NCI-H460 (cell line): ENCODE measurements at places on chromosomes 3 and 15.

DNA sequence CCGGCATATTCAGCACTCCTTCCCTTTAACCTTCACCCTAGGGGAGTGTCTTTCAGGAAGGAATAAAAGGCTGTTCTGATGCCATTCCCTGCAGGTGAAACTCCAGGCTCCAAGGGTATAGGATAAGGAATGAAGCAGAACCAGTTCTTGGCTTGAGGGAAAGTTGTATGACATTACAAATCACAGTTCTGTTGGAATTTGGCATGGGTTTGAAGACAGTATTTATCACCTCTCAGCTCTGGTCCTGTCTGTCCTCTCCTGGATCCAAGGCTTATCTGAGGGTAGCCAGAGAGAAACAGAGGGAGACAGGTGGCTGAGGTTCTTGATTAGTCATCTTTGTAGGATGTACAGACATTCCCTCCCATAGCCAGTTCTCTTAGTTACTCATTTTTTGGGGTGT lies 37.1 kb downstream of the RAB11A start:
- no peak for DNase-seq

DNA sequence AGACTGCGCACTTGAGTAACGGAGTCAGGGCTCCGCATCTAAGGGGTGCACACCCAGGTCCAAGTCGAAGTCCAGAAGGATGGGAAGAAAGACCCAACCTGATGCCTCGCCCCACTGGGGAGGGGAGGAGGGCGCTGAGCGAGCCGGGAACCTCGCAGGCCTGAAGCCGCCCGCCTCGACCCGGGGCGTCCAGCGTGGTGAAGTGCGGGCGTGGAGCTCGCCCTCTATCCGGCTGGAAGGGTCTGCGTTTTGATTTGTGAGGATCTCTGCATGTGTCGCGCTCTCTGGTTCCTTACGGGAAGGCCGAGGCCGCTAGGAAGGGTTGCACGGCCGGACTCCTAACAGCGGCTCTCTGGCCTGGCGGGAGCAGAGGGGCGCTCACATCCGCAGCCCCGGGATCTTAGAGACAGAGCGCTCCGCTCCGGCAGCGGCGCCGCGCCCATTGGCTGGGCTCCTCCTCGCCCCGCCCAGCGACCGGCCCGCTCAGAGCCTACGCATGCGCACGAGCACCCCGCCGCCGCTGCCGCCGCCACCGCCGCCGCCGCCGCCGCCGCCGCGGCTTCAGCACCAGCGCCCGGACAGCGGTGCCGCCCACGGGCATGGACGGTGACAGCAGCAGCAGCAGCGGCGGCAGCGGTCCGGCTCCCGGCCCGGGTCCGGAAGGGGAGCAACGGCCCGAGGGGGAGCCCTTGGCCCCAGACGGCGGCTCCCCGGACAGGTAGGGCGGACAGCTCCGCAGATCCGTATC lies at the start of gene DISP2:
DISP2 (plus strand) TSS at position 497 of the 748 bp plus-strand sequence; CDS start at position 600, 103 bp downstream.
- DNase-seq = peak; percentile 79

DNA sequence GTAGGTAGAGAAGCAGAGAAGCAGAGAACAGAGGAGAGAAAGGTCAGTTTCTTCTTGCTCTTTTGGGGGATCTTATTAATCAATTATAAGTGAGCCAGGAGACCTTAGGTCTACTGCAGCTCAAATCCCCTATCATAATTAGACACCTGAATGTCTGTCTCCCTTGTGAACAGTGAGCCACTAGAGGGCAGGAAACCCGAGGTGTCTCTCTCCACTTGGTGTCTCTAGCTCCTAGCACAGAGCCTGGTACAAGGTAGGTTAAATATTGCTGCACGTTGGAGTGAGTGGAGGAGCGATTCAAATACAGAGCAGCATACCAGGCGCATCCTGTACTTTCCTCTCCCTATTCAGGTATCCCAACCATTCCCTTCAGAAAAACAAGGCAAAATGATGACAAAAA lies 2.0 kb upstream of the ST8SIA2 start:
- DNase-seq = peak; percentile 52

GRCh38 chr3:97971679-97972567 lies at the start of gene RIOX2:
RIOX2 (minus strand) TSS chr3:97972431; CDS start chr3:97967593, 4,838 bp downstream.
- DNase-seq = peak; percentile 30

DNA sequence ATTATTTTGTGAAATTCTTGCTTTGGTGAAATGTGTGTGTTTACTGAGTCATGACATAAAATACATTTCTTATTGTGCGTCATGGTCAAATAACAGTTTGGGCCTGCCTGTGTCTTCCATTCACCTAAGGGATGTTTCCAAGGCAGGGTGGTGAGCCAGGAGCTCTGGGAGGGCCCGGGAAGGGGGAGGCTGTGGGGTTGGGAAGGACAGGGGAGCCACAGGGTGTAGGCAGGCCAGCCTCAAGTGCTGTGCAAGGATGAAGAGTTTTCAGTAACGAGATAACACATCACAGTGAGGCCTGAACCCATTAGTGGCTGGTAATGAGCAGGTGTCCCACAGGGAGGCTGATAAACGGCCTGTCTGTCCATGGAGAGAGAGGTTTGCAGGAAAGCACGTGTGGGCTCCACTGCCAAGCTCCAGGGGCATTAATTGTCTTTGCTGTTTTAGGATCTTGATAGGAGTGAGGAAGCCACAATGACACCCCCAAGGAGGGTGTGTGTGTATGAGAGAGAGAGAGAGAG lies 35.6 kb upstream of the SEC13 start:
- DNase-seq = no peak

DNA sequence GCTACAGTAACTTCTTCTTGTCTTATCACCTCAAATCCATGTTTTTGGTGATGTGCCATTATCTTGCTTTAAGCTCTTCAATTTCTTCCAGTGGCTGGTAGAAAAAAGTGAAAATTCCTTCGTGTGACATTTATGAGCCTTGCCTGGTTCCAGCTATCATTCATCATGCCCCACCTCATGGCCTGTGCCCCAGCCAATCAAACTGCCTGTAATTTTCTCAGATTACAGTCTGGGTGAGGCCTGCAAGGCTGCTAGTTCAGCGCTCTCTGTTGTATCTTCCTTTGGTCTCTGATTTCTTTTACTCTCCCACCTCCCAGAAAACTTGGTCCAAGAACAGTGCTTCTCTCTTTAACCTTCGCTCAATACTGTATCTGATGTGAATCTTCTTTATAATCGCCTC lies 249.3 kb upstream of the ZNF717 start:
- no peak for DNase-seq

DNA sequence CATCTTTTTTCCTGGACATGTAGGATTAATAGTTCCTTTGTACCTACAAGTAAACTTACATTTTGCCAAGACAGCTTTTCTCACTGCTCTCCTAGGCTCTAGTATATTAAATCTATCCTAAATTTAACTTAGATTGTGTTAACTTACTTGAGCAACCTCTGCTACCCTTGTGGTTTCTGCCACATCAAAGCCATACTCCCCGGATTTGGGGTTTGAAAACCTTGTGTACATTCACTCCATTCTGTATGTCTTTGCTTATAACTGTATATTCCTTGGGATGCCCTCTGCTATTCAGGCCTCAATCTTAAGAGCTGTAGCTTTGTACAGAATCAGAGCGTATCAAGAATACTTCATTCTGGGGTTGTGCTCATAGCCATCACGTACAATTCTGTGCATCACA lies 60.4 kb downstream of the ARIH1 start:
- DNase-seq = no peak

- no peak for DNase-seq
Observed at GRCh38 chr15:31325595-31326155, 960 bp upstream of the KLF13 start.

DNA sequence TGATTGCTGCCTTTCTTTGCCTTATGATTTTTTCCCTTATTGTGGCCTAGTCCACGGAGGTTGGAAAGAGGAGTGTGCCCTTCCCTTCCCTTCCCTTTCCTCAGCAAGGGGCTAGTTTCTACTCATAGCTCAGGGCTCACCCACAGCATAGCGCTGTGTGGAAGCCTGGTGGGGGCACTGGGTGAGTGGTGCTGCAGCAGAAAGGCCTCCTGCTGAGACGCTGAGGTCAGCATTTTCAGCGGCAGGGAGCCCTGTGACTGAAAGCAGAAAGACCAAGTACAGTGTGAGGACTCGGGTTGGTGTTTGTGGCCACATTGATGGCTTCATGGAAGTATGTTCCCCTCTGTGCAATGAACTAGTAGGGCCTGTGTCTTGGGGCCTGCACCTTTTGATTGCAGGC lies 21.9 kb downstream of the CACNA1D start:
- no peak for DNase-seq
